ENCODE measurements at places on chromosomes 3 and 15. TPM values are rescaled to one million over a fixed set of nuclear protein-coding genes. Genes with fewer than 3 reads are reported as not detected.

GRCh38 chr3:121096953-121097352, 188.9 kb downstream of the STXBP5L start:
- H3K27ac ChIP-seq = no peak overlapping the region
- no peaks in the 10 kb centered on the region for H3K4me1 ChIP-seq
- DNase-seq = no peak

RTP3 gene
- total RNA-seq = not detected

FBXW12 gene
- not detected for total RNA-seq

- no peak overlapping the region for H3K4me3 ChIP-seq
- no peak overlapping the region for H3K27ac ChIP-seq
- no peaks in the 10 kb centered on the region for H3K4me1 ChIP-seq
- DNase-seq = no peak
Measured at GRCh38 chr3:46090161-46090591, 62.9 kb upstream of the XCR1 start.

C2CD4B gene
- 1.9 TPM for total RNA-seq

TMOD2 gene
- total RNA-seq = 5.1 TPM

- no peak overlapping the region for H3K4me3 ChIP-seq
- no peak for DNase-seq
- H3K27me3 ChIP-seq = no peaks in the 10 kb centered on the region
Measured at GRCh38 chr3:62454916-62455315, 81.6 kb upstream of the FEZF2 start.

CCR1 gene
- 2.0 TPM for total RNA-seq

TM4SF4 gene
- total RNA-seq = not detected

DNA sequence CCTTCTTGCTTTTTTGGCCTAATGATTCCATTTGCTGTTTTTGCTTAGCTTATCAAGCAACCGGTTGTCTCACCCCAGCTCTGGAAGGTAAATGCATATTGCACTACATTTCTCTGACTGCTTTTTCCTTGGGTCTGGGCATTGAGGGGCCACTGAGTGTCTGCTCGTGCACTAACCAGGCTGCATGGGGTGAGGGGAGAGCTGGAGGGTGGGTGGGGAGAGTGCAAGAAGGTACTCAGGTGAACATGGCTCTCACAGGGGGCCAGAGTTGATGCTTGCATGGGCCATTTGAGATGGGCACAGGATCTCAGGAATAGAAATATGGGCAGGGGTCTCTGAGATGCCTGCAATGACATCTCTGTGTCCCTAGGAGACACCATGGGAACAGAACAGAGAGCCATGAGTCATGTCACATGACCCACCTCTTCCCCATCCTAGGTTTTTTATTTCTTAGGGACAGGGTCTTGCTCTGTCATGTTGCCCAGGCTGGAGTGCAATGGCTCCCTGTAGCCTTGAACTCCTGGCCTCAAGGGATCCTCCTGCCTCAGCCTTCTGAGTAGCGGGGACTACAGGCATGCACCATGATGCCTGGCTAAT, 6.2 kb downstream of the ALPK3 start:
- H3K27me3 ChIP-seq = no peaks in the 10 kb centered on the region
- H3K36me3 ChIP-seq = peaks cover 11% of the 10 kb centered on the region
- H3K27ac ChIP-seq = peak overlapping the region; percentile 95
- H3K4me1 ChIP-seq = peaks cover 100% of the 10 kb centered on the region
- DNase-seq = no peak

CRTAP gene
- 95.1 TPM for total RNA-seq

C3orf33 gene
- total RNA-seq = 6.6 TPM

DUOX2 gene
- 0.05 TPM for total RNA-seq

GRCh38 chr15:61182946-61183345, 46.2 kb downstream of the RORA start:
- no peaks in the 10 kb centered on the region for H3K36me3 ChIP-seq
- no peak overlapping the region for H3K4me3 ChIP-seq
- no peak for DNase-seq
- no peak overlapping the region for H3K27ac ChIP-seq

- H3K4me1 ChIP-seq = peaks cover 19% of the 10 kb centered on the region
- H3K27me3 ChIP-seq = no peaks in the 10 kb centered on the region
- H3K36me3 ChIP-seq = peaks cover 20% of the 10 kb centered on the region
Measured at GRCh38 chr3:134494495-134494894, 8.6 kb downstream of the CEP63 start.

DNA sequence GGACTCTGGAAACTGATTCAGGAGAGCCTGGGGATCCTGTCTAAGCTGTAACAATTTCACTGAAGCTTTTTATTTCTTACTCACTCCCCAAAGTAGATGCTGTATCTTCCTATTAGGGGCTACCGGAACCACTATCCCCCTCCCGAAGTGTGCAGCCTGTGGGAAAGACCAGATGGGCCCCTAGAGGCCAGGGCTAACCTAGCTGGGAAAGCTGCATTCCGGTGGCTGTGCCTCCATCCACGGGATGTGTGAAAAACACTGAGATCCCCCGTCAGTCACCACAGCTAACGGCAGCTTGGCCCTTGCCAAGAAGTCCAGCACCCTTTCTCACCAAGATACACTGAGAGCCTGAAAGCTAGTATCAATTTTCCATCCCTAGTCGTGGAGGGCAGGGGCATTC, 3.1 kb downstream of the SSUH2 start:
- H3K27me3 ChIP-seq = no peaks in the 10 kb centered on the region
- DNase-seq = no peak
- no peak overlapping the region for H3K4me3 ChIP-seq
- H3K36me3 ChIP-seq = no peaks in the 10 kb centered on the region

THBS1 gene
- 47.4 TPM for total RNA-seq

NSMCE3 gene
- total RNA-seq = 6.8 TPM

DNA sequence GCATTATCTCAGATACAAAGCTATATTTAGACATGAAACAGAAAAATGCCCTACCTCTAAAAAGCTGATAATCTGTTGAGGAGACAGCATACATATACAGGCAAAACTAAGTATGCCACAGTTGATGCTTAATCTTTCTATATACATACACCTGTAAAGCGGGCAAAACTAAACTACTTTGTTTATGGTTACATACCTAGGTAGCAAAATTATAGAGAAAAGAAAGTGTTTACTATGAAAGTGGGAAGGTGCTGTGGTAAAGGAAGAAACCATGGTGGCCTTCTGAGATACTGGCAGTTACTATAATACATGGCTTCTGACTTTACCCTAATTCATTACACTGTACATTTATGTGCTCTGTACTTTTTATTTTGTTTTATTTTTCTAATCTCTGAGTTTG, 36.0 kb upstream of the NR1I2 start:
- no peak overlapping the region for H3K4me3 ChIP-seq
- no peak for DNase-seq
- no peak overlapping the region for H3K27ac ChIP-seq
- peaks cover 2% of the 10 kb centered on the region for H3K36me3 ChIP-seq
- H3K27me3 ChIP-seq = no peaks in the 10 kb centered on the region

GRCh38 chr3:99686955-99687612, 48.7 kb downstream of the COL8A1 start:
- H3K27me3 ChIP-seq = no peaks in the 10 kb centered on the region
- no peak overlapping the region for H3K27ac ChIP-seq
- no peaks in the 10 kb centered on the region for H3K36me3 ChIP-seq
- no peak overlapping the region for H3K4me3 ChIP-seq

- peaks cover 29% of the 10 kb centered on the region for H3K36me3 ChIP-seq
- DNase-seq = peak; percentile 95
- peak within 1 kb of the TSS; percentile 99 for H3K4me3 ChIP-seq
- peaks cover 36% of the 10 kb centered on the region for H3K4me1 ChIP-seq
- H3K27ac ChIP-seq = peak within 1 kb of the TSS; percentile 89
- H3K27me3 ChIP-seq = no peaks in the 10 kb centered on the region
Measured at GRCh38 chr15:40569129-40569953, at the start of gene RPUSD2. Gene RPUSD2 (plus strand): TSS chr15:40569299. CDS start chr15:40569338, 39 bp downstream.

ABHD17C gene
- 5.9 TPM for total RNA-seq

DNA sequence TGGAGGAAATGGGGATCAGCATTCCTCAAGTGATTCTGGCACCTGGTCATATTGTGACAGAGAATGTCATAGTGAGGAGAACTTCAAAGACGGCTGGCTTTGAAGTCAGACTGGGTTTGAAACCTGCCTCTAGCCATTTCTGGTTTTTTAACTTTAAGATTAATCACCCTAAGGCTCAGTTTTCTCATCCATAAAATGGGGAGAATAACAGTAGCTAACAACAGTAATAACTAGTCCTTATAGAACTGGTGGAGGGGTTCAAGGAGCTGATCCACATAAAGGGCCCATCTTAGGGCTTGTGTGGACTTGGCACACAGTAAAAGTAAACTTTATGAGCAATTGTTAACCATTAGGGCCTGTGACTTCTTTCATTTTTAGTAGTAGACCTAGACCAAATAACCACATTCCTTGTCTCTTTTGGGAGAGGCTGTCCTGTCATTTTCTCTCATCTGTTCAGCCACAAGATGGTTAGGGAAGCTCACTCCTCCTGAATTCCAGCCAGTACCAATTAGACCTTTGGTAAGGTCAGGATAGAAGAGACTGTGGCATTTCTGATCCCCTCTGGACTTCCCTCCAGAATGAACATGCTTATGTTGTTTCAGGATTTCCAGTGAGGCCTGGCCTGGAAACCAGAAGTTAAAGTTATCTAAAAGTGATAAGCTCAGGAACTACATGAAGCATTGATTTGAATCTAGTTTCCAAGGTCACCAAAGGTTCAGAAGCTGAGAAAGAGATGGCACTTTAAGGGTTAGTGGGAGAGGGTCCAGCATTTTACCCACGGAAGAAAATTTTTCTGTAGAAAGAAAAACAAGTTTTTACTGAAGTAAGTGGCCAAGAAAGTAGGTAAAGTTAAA, 159.3 kb upstream of the DPH6 start:
- DNase-seq = no peak
- no peak overlapping the region for H3K4me3 ChIP-seq
- H3K27ac ChIP-seq = peak overlapping the region; percentile 90
- H3K36me3 ChIP-seq = no peaks in the 10 kb centered on the region
- no peaks in the 10 kb centered on the region for H3K27me3 ChIP-seq

TLR9 gene
- 0.66 TPM for total RNA-seq

ARIH2 gene
- 180 TPM for total RNA-seq

TKT gene
- 32.1 TPM for total RNA-seq

DNA sequence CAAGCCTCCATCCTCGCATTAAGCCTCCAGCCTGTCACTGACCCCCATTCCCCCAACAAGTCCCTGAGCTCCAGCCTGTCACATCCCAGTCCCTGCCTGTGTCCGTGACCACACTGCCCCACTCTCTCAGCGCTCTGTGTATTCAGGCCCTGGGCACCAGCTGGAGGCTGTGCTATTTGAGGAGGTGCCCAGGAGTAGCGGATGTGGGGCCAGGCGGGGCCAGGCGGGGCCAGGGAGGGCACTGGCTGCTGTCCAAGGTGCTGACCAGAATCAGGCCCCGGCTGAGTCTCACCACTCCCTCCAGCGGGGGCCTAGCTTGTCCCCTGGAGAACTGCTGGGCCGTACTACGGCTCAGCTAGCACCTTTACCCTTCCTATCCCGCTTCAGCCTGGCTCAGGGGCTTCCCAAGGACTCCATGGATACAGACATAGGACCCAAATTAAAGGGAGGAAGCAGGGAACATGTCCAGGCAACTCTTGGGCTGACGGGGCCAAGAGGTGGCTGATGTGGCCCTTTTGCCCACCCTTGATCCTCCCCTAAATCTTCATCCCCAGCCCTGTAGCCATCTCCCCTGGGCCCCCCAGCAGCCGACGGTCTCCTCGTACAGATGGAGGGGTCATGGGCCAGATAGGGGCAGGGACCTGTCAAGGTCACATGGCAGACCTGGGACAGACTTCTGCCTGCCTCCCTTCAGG, 1.1 kb downstream of the HHATL start:
- H3K36me3 ChIP-seq = no peaks in the 10 kb centered on the region
- DNase-seq = peak; percentile 84
- peak overlapping the region; percentile 98 for H3K27ac ChIP-seq
- H3K4me1 ChIP-seq = peaks cover 69% of the 10 kb centered on the region
- peak overlapping the region; percentile 67 for H3K4me3 ChIP-seq

MTHFS gene
- total RNA-seq = 21.4 TPM

SLC6A20 gene
- total RNA-seq = not detected

PLSCR4 gene
- total RNA-seq = 12.1 TPM

GRCh38 chr3:117651246-117651645, 941.7 kb downstream of the TUSC7 start:
- H3K4me3 ChIP-seq = no peak overlapping the region
- DNase-seq = no peak
- no peaks in the 10 kb centered on the region for H3K27me3 ChIP-seq
- no peak overlapping the region for H3K27ac ChIP-seq
- H3K36me3 ChIP-seq = no peaks in the 10 kb centered on the region
- no peaks in the 10 kb centered on the region for H3K4me1 ChIP-seq

GRCh38 chr3:143183665-143183964, 64.0 kb downstream of the CHST2 start:
- no peaks in the 10 kb centered on the region for H3K4me1 ChIP-seq
- no peak overlapping the region for H3K27ac ChIP-seq
- DNase-seq = no peak
- no peaks in the 10 kb centered on the region for H3K27me3 ChIP-seq
- no peak overlapping the region for H3K4me3 ChIP-seq

GRCh38 chr3:190338717-190339116, 16.5 kb upstream of the CLDN1 start:
- DNase-seq = no peak
- H3K27ac ChIP-seq = no peak overlapping the region
- H3K36me3 ChIP-seq = no peaks in the 10 kb centered on the region
- no peak overlapping the region for H3K4me3 ChIP-seq
- no peaks in the 10 kb centered on the region for H3K27me3 ChIP-seq

DNA sequence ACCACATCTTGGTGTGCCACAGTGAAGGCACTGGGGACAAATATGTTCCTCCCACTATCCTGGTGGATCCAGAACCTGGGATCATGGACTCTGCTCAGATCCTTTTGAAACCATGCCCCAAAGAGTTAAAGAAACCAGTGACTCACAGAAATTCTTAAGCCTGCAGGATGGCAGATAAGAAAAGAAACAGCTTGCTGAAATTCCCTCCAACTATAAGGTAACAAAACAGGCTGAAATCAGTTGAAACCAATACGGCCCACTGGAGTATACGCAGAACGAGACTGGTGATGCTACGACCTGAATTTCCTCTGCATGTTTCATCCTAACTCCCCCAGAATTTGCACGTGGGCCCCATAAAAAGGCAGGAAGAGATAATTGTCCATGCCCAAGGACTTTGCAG, 209.6 kb downstream of the TJP1 start:
- no peaks in the 10 kb centered on the region for H3K36me3 ChIP-seq
- no peak for DNase-seq
- no peaks in the 10 kb centered on the region for H3K4me1 ChIP-seq
- no peak overlapping the region for H3K4me3 ChIP-seq
- peaks cover 82% of the 10 kb centered on the region for H3K27me3 ChIP-seq
- H3K27ac ChIP-seq = no peak overlapping the region

- DNase-seq = no peak
- H3K36me3 ChIP-seq = no peaks in the 10 kb centered on the region
- no peak overlapping the region for H3K27ac ChIP-seq
- H3K4me3 ChIP-seq = no peak overlapping the region
Measured at GRCh38 chr3:160170409-160171370, 54.5 kb upstream of the C3orf80 start.

HSPBAP1 gene
- total RNA-seq = 3.8 TPM

- H3K27me3 ChIP-seq = no peaks in the 10 kb centered on the region
- DNase-seq = no peak
- H3K4me1 ChIP-seq = peaks cover 16% of the 10 kb centered on the region
- H3K36me3 ChIP-seq = no peaks in the 10 kb centered on the region
Measured at GRCh38 chr3:112464264-112464663, 35.0 kb downstream of the BTLA start.

GRCh38 chr3:77780278-77780996, 740.5 kb downstream of the ROBO2 start:
- H3K27ac ChIP-seq = no peak overlapping the region
- H3K36me3 ChIP-seq = no peaks in the 10 kb centered on the region
- no peaks in the 10 kb centered on the region for H3K27me3 ChIP-seq
- H3K4me1 ChIP-seq = no peaks in the 10 kb centered on the region
- no peak for DNase-seq

All from left ventricle myocardium inferior (tissue), 1 donor.